ENCODE measurements at places on chromosomes 5 and 9.

DNA sequence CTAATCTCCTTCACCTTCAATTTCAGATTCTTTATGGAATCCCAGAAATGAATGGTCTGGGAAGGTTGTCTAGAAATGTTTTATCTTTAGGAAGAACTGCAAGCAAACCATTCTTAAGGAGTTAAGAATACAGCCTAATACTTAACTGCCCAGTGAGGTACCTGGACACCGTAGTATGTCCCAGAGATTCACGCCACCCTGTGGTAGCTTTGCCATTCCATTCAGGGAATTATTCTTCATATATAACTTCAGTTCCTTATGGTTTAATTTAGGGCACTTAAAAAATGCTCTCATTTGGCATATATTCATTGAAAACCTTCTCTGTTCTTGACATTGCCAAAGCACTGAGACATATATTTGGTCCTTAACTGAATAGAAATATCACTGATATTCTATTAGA, 49.7 kb downstream of the ACTBL2 start:
- no peak for DNase-seq

DNA sequence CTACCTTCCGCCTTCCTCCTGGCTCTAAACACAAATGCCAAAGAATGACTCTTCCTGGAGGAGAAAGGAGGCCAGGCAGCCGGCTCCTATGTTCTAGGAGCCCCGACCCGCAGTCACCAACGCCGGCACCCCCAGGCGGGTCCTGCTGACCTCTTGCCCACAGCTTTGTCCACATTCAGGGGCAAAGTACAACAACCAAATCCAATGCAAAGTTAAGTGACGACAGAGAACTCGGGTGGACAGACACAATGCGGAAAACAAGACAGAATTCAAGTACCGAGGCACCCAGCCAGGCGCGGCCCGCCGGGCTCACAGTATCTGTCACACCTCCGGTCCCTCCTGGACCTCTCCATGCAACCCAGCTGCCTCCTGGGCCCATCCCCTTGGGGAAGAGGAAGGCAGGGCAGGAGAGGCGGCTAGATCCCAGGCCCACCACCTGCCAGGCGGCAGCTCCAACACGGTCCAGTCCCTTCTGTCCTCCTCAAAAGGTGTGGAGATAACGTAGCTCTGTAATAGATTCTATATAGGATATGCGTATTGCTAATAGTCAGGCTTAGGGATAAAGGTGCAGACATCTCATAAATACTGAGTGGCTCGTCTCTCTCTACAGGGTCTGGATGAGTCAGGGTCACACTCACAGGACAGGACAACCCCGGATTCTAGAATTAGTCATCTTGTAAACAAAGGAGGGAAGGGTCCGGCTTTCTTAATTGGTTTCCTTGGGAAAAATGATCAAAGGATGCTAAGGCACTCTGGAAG, 46.9 kb upstream of the UBAC1 start:
- no peak for DNase-seq

GRCh38 chr5:154168395-154168794, 22.1 kb upstream of the GALNT10 start:
- no peak for DNase-seq

- DNase-seq: peak; percentile 34
Observed at GRCh38 chr5:127072861-127073846, at the start of gene C5orf63. Gene C5orf63 (minus strand): TSS chr5:127073502. CDS start chr5:127058995, 14,507 bp downstream.

DNA sequence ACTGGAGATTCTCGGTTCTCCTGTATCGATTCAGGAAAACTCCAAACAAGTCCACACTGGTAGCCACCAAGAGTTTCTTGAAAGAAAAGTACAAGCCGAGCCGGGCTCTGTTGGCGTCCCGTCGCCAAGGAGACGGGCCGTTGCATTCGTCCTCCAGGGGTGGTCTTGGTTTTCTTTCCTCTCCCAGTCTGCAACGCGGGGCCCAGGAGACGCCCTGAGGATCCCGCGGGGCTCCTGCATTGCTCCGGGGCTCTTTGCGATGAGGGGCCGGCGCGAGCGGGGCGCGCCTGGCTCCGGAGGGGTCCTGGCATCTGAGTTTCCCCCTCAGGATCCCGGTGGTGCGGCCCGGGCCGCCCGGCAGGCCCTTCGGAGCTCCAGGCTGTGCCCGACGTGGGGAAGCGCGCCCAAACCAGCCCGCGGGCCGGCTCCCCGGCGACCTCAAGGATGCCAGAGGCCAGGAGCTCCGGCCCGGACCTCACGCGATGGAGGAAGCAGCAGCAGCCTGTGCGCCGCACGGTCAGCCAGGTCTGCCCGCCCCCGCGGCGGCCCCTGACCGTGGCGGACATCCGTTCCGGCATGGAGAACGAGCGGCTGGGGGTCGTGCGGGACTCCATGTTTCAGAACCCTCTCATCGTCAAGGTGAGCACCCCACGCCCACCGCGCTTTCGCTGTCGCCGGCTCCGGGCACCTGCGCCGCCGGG, at the start of gene CFAP77:
Gene CFAP77, plus strand, starts transcription at position 384 of the 701 bp plus-strand sequence. Its CDS starts 61 bp downstream, at position 445.
- no peak for DNase-seq

DNA sequence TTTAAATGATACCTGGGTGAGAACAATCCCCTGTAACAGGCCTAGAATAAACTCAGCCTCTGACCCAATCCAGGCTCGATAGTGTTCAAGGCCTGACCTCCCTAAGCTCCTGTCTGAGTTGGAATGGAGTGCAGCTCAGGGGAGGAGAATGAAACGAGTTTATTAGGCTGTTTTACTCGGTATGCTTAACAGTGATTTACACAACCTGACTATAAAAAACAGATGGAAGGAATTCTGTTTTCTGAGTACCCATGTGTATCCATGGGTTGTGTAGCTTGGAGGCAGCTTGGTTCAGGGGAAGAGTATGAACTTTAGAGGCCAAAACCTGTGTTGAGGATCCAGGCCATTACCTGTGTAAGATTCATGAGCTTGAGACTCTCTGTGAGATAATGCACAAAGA, 67.8 kb downstream of the PCSK5 start:
- DNase-seq: no peak

GRCh38 chr5:71778678-71779276, 59.7 kb downstream of the CARTPT start:
- DNase-seq: no peak

GRCh38 chr9:116219686-116220085, 66.1 kb downstream of the PAPPA start:
- DNase-seq: no peak

DNA sequence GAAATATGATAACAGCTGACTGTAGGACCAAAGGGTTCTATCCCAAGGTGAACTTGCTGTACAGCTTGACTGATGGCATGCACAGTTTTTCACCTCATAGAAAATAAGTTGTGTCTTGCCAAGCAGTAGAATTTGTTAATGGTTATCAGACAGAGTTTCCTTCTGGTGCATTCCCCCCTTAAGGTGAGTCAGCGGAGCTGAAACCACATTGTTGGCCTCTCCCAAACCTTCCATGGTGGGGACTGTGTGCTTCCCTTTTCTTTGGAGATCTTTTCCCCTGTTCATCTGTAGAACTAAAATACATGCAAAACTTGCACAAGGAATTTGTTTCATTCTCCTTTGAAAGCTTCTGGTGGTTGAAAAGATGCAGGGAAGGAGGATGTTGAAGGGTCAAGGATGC, 179.8 kb downstream of the FGF1 start:
- no peak for DNase-seq

GRCh38 chr9:95942016-95942415, 66.5 kb downstream of the ERCC6L2 start:
- DNase-seq: no peak

DNA sequence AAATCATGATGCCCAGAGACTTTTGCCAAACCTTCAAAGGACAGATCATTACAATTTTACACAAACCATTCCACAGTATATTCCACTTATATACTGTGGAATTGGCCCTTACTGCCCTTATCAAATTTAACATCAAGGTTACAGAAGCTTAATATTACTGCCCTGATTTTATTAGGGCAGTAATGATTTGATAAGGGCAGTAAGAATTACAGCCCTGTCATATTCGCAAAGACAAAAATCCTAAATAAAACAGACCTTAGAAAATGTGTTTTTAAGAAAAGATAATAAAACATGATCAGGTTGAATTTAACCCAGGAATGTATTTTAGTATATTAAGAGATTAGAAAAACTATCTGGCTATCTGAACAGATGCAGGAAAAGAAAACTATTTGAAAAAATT, 7.7 kb upstream of the TMEM161B start:
- no peak for DNase-seq

GRCh38 chr5:150557509-150557872, 49.6 kb downstream of the NDST1 start:
- DNase-seq: no peak

DNA sequence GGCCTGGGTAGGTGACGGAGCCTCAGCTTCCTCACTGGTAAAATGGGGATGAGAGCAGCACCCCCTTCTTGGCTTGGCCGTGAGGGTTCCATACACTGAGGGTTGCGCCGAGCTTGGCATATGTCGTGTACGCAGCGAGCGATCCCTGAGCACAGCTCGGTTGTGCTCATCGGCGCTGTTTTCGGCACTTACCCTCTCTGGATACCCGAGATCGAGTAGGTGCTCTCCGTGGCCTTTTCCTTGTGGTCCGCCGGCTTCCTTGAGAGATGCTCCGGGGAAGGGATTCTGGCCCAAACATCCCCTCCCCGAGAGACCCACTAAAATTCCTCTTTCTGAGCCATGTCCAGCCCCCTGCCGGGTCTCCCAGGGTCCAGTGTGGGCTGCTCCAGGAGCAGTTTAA, 40.0 kb upstream of the HMCN2 start:
- no peak for DNase-seq

DNA sequence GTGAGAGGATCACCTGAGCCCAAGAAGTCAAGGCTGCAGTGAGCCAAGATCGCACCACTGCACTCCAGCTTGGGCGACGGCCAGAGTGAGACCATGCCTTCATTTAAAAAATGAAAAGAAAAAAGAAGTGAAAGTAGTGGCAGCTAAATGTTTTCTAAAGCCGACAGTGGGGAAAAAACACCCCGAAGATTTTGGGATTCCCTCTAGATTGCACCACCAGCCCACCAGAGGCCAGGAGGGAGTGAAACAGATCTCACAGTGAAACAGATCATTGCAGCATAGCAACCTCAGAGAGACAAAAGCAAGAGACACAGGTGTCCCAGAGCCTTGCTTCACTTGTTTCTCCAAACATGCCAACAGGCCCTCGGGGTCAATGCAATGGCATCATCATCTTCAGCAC, 156.8 kb downstream of the PAX5 start:
- no peak for DNase-seq

DNA sequence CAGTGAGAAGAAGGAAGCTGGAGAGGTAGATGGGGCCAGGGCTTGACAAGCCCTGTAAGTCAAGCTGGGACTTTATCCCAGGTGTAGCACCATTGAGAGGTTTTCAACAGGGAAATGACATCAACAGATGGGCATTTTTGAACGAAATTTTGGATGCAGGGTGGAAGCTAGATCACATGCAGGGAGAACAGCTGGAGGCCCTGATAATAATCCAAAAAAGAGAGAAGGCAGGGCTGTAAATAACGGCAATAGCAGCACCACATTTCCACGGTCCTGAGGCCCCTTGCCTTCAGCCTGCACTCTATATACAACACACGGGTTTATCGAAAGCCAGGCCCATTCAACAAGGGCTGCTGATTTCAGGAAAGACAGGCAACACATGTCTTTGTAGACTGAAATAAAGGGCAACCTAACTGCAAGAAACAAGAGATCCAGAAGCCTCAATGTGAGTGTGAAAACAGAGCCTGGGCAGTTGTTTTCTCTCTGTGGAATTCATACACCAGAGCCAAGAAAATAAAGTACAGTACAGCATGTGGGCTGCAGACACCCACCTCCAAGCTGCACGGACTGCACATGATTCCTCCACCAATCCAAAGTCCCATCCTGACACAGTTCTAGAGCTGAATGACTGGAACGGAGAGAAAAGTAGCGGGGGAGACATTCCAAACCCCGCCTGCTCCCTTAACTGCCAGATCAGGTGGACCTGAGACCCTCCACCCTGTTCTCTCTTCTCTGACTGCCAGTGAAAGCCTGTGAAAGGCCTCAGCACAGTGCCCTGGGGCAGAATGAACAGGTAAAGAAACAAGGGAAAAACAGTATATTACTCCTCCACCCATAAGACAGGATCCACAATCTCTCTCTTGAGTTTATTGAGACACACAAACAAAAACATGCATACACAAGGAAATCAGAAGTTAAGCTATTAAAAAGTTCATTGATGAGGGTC, 36.3 kb downstream of the KLHL3 start:
- DNase-seq: no peak

DNA sequence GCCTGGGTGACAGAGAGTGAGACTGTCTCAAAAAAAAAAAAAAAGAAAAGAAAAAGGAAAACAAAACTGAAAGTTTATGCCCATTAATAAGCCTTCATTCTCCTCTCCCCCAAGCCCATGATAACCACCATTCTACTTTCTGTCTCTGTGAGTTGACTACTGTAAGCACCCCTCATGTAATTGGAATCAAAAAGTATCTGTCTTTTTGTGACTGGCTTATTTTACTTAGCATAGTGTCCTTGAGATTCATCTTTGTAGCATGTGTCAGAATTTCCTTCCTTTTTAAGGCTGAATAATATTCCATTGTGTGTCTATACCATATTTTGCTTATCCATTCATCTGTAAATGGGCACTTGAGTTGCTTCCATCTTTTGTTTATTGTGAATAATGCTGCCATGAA, 14.0 kb upstream of the TMEM171 start:
- no peak for DNase-seq

DNA sequence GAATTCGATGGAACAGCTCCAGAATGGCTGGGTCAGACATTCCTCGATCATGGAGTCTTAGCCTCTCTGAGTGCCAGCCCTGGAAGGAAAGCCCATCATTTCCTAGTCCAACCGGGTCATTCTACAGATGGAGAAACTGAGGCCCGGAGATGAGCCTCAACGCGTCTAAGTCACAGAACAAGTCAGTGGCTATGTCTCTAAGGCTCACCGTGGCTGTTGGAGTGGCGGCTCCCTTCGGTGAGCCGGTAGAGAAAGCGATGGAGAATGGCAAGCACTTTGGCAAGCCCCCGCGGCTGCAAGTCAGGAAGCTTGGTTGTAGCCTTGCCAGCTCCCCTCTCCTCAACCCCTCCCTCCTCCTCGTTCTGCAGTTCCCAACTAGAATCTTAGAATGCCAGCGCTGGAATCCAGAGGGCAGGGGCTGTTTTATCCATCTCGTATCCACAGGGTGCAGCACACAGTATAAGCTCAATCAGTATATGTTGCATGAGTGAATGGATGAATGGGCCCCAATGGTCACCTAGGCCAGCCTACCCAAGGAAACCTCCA, 438 bp upstream of the ARSI start:
- no peak for DNase-seq

Data from stimulated activated CD8-positive, alpha-beta memory T cell treated with anti-CD3 and anti-CD28 coated beads, Interleukin-7, amount 100 ng/mL, for 1 hour (primary cell).